ENCODE measurements at places on chromosomes 16 and 17.

DNA sequence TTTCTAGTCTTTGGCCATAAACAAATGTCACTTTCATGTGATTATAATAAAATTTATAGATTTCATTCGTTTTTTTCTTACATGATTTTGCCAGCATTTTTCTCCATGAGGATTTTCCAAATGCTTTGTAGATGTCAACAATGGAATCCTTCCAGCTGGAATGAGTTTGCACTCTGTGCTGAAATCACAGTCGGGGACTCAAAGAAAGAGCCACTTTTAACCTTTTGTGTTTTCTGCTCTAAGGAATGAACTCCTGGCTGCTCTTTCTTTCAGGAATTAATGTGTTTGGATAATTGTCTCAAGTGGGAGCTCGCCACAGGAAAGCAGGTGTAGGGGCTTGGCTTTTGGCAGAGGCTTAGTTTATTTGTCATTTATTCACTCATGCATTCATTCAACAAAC is 372.3 kb upstream of the SALL1 start:
- no peak for DNase-seq

GRCh38 chr16:48366165-48367093 is 18.8 kb downstream of the SIAH1 start:
- DNase-seq = peak; percentile 66

DNA sequence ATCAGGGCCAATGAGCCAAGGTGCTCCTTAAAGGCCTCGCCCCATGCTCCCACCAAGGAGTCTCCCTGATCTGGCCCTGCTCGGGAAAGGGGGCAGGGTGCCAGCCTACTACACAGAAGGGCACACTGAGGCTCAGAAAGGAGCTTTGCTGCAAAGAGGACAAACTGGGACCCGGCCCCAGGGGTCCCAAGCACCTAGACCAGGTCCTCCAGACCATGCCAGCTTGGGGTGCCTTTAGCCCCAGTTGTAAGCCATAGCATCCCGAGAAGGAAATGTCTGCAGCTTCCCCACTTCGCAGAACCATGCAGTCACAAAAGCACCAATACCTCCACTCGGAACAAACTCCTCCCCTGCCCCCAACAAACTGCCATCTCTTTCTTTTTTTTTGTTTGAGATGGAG is 74.8 kb upstream of the CDC42EP4 start:
- DNase-seq = no peak

DNA sequence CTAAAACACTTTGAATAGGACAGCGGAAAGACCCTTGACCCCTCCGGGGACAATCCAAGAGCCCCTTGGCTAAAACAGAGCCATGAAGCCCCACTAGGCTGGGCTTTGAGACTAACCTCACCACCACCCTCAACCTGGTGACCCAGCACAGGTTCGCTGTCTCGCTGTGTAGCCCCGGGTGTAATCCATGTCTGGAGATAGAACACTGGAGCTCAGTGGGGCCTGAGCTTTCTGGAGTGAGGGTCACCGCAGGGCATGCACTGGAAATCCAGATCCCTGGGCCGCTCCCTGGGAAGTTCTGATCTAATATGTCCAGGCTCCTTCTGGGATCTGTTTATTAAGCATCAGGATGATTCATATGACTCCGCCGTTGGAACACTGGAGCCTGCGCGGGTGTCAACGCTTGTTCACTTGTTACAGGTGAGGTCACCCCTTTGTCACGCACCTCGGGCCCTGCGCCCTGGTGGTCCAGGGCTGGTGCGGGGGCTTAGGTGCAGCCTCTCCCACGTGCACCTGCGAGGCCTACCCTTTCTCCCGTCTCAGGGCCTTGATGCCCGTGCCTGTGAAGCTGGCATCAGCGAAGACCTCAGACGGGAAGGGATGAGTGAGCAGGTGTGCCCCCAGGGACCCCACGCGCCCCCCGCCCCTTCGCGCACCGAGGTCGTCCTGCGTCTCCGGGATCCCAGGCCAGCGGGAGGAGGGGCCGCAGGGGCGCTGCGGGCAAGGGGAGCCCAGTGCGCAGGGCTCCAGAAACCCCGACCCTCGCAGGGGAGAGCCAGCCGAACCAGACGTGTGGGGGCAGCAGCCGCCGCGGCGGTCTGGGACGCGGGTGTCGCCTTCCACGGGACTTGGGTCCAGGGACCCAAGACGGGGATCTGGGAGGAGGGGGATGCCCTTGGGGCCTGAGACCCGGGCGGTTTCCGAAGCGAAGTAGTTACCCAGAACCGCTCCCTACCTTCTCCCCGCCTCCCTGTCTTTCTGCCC is 224.1 kb upstream of the FOXF1 start:
- DNase-seq = no peak

DNA sequence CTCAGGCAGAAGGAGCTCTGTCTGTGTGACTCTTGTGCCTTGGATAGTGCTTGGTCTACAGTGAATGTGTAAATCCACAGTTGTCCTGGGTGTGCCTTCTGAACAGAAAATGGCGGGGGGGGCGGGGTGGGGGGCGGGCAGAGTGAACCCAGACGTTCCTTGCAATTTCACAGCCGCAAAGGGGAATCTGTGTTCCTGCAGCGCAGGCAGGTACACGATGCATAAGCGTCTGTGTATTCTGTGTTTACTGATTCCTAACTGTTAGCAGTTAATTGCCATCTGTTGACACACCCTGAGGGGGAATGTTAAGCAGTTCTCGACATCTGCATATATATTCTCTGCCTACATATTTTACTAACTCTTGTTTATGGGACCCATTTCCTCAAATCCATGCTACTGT is 123.5 kb upstream of the ZFHX3 start:
- no peak for DNase-seq

GRCh38 chr17:62727916-62728672 is 80.0 kb downstream of the MARCHF10 start:
- DNase-seq = no peak

GRCh38 chr16:80887062-80887461 is 82.7 kb upstream of the CDYL2 start:
- no peak for DNase-seq

GRCh38 chr17:63635787-63636186 is 13.6 kb downstream of the MAP3K3 start:
- DNase-seq = no peak

- DNase-seq = no peak
These were observed 1144.9 kb upstream of the GOT2 start for GRCh38 chr16:59878999-59879398.

GRCh38 chr16:19210968-19211367 is 42.9 kb downstream of the SYT17 start:
- peak; percentile 75 for DNase-seq

GRCh38 chr17:31830971-31831858 is 27.8 kb downstream of the COPRS start:
- DNase-seq = no peak

- no peak for DNase-seq
These were observed 709 bp upstream of the ZNF764 start for GRCh38 chr16:30558789-30559377.

- DNase-seq = no peak
These were observed 90.0 kb upstream of the HSBP1 start for GRCh38 chr16:83717814-83718213.

DNA sequence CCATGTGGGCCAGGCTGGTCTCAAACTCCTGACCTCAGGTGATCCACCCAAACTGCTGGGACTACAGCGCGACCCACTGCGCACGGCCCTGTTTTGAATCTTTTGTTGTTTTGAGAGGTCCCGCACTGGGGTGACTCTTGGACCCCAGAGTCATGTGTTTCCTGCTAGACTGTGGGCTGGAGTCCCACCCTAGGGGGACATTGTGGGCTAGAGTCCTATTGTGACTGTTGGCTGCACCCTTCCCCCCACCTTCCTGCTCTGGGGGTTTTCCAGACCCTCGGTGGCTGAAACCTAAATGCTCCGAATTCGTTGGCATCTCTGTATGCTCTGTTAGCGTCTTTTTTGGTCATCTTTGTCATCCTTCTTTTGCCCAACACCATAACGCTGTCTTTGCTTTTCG is 16.0 kb downstream of the NUPR1 start:
- no peak for DNase-seq

DNA sequence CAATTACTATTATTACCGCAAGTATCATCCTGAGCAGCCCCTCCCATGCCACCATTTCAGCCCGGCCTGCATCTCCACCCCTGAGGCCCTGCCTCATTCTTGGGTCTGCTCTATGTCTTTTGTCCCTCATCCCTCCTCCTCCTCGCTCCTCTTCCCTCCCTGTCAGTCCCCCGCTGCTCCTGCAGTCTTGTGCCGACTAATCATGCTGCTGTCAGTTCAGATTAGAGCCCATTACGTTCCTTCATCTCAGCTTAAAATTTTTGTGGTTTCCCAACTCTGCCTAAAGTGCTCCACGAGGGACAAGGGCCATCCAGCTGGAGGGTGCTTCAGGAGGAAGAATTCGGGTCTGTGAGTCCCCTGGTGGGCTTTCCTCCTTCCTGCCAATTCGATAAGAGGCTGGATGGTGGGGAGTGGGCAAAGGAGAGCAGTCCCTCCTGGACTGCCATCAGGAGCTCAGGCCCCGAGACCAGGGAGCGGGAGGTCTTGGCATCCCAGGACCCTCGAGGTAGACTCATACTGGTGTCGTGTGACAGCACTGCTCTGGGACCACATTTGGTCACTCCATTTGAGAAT is 32.9 kb upstream of the GOSR2 start:
- DNase-seq = no peak

GRCh38 chr17:14301279-14302090 is 604 bp downstream of the HS3ST3B1 start:
- DNase-seq = no peak

DNA sequence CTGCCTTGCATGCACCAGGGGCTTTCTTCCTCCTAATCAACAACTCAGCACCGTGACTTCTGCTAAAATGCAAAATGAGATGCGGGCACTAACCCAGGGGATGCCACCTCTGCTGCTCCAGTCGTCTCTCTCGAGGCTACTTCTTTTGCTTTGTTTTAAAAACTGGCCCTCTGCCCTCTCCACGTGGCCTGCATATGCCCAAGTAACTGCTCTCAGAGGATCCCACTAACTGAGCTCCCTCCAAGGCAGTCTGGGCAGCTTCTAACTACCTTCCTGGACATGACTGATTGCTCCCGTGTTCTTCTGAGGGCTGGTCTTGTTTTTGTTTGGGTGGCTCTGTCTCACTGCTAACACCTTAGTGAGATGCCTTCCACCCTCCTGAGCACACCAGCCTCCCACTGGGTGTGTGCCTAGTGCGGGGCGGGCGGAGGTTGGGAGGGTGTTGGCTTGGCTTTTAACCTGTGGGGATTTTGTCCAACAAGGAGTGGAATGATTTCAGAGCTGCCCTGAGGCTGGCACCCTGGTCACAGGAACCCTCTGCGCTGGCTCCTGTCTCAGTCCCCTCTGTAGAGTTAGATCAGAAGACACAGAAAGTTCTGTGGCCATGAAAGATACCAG is 8.9 kb upstream of the LGALS9 start:
- DNase-seq = no peak

DNA sequence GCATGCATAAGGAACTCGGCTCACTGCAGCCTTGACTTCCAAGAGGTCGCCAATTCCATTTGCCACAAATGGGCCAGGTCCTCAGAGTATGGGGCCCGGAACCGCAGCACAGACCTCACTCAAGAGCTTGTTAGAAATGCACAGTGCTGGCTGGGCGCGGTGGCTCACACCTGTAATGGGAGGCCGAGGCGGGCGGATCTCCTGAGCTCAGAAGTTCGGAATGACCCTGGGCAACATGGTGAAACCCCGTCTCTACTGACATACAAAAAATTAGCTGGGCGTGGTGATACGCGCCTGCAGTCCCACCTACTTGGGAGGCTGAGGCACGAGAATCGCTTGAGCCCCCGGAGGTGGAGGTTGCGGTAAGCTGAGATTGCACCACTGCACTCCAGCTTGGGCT is 19.6 kb upstream of the N4BP1 start:
- no peak for DNase-seq

DNA sequence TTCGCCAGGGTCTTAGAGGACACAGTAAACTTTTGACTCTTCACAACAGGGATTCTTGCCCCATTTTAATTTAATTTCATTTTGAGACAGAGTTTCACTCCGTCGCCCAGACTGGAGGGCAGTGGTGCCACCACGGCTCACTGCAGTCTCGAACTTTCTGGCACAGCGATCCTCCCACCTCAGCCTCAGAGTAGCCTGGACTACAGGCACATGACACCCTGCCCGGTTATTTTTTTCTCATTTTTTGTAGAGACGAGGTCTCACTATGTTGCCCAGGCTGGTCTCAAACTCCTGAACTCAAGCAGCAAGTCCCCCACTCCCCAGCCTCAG is 329 bp upstream of the NLE1 start:
- DNase-seq = no peak

DNA sequence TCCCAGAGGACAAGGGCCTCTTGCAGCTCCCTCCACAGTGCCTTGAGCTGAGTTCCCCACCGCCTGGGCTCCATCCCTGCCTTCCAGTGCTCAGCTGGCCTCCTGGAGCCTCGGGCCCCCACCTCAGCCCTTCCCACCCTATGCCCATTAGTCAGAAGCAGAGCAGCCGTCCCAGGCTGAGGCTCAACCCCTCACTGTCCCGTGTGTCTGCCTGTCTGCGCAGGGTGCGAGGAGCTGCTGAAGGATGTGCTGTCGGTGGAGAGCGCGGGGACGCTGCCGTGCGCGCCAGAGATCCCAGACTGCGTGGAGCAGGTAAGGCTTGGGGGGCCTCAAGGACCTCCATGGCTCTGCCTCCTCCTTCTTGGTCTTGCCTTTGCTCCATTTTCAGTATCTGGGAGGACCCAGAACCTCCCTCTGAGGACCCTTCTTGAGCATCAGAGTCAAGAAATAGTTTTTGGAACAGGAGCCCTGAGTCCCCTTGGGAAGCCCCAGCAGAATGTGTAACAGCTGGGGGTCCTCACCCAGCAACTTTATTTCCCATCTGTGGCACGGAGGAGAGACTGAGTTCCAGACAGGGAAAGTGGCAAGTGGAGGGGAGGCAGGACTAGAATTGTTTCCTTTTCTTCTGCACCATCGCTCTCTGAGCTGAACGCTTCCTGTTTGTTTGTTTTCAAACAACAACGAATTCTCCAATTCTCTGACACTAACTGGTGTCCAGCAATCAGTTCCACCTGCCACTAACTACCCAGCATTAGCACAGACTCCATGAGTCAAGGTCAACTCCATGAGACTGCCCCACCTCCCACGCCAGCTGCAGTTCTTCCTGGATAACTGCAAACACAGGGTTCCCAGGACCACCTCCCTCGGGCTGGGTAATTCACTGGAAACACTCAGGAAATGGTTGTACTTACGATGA is 42.6 kb downstream of the RAB11FIP4 start:
- no peak for DNase-seq

Data from germinal center (tissue), 1 donor.